Stimulated activated CD4-positive, alpha-beta T cell treated with anti-CD3 and anti-CD28 coated beads, TNF-alpha, amount 100 ng/mL, for 48 hours (primary cell): ENCODE measurements at places on chromosomes 7 and 10.

DNA sequence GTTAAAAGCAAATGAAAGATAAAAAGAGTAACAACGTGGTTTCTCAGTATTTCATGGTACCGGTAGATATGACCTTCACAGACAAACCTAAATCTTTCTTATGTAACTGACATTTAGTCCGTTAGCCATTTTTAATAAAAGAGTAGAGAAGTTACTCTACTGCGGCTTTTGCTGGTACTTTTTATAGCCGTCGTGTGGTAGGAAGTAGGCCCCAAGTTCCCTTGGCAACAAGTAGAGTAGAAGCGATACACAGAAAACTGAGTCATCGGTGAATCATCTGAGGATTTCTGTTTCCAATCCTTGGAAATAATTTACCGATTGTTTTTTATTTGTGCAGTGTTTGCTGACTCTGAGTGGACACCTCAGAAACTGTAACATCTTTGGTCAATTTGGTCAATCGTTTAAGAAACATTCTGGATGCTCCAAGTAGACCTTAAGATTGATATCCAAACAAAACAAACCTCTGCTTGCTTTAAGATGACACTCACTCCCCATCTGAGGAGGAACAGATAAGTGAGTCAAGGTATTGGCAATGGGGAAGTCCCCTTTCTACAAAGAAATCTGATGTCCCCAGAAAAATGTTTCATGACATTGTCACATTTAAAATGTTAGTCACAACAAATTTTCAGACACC is 63.9 kb upstream of the AHR start:
- peak; percentile 11 for DNase-seq

DNA sequence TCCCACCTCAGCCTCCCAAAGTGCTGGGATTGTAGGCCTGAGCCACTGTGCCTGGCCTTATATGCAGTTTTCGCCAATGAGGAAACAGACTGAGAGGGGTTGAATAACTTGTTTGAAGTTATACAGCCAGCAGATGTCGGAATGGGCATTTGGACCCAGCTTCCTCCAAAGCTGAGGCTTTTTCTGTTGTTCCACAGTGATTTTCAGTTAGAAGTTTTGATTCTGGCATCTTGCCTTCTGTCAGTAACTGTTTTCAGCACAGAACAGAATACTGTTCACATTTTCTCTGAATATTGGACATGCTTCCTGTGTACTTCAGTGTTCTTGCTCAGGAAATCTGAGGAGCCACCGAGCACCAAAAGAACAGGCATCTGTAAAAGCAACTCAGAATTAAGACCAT is 287.2 kb downstream of the CAMK1D start:
- no peak for DNase-seq

- DNase-seq = no peak
Measured at GRCh38 chr10:14621037-14621436, 153.7 kb downstream of the FAM107B start.

- DNase-seq = no peak
Measured at GRCh38 chr10:125472010-125472607, 210.9 kb downstream of the TEX36 start.

GRCh38 chr7:43454936-43455518 is 127.9 kb upstream of the STK17A start:
- no peak for DNase-seq

- DNase-seq = peak; percentile 43
Measured at GRCh38 chr10:61904733-61905725, 3.5 kb downstream of the ARID5B start.

DNA sequence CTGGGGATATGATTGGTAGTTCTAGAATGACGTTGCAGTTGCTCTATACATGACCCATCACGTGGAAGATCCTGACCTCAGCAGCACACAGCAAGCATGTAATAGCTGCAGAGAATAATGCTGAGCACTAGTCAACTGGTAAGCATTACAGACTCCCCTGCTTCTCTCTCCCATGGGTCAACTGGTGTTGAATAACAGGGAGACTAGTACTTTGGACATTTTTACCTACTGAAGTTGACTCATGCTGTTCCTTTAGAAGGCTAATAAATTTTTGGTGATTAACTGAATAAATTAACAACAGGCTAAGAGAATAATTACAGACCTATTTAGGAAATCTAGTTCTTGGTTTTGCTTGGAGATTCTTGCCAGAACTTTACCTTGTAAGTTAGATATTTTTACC is 234.1 kb downstream of the AUTS2 start:
- no peak for DNase-seq

GRCh38 chr10:8389630-8390029 is 335.1 kb downstream of the GATA3 start:
- no peak for DNase-seq

DNA sequence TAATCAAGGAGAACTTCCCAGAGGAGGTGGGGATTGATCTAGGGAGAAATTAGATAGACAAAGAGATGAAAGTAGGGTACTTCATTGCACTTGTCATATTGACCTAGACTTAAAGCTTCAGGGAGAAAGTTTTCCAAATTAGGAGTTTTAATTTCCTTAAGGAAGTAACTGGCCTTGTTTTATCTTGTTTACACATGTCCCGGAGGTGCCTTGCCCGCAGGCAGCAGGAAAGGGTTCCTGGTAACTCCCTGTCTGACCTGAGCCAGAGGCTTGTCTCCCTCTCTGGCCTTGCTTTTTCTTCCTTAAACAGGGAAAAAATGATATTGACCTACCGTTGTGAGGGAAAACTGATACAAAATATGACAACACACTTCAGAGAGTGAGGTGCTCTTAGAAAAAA is 181.6 kb downstream of the EVX1 start:
- DNase-seq = no peak

DNA sequence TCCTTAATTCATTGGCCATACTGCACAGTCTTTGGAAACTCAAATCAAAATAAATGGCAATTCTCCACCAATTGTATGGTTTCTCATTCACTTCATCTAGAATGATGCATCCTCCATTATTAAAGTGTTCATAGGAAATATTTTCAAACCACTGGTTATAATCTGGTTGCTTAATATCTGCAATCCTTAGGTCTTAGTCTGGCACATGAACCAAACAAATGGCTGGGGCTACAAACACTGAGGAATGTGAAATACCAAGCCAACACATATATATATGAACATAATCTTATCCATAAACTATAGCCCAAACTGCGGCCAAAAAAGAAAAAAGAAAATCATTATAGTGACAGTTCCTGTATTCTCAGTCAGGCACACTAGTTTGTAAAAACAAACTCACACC is 5.7 kb upstream of the MSS51 start:
- no peak for DNase-seq

DNA sequence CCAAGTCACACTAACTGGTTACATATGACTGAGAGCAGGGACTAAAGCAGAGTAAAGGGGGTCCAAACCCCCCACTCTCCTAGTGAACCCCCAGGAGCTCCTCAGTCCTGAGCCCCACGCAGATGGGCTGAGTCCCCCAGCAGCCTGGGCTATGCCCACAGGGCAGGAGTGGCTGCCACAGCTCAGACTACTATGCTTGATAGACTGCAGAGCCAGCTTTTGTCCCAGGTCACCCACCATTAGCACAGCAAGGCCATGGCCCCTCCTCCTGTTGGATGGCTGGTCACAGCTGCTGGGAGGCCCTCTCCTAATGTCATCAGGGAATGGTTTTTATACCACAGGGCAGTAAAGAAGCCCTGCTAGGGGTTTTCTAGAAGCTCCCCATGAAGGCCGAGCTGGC is 46.3 kb upstream of the FGFR2 start:
- no peak for DNase-seq

DNA sequence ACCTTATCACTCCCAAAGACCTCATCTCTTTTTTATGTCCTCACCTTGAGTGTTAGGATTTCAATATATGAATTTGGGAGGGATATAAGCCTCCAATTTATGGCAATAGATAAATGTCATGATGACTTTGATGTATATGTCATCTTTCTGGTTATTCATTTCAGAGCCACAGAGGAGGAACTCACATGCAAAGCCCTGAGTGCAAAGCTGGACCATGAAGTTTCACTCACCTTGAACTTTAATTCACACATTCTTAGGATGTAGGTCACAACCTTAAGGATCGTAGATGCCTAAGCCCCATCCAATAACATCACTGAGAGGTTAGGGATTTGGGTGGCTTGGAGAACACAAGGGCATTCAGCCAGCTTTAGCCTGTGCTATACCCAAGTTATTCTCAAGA is 81.9 kb upstream of the ZPBP start:
- no peak for DNase-seq

- no peak for DNase-seq
Measured at GRCh38 chr10:100510533-100511308, 8.9 kb downstream of the SEC31B start.

GRCh38 chr10:7874864-7875263 is 56.6 kb downstream of the TAF3 start:
- DNase-seq = no peak

DNA sequence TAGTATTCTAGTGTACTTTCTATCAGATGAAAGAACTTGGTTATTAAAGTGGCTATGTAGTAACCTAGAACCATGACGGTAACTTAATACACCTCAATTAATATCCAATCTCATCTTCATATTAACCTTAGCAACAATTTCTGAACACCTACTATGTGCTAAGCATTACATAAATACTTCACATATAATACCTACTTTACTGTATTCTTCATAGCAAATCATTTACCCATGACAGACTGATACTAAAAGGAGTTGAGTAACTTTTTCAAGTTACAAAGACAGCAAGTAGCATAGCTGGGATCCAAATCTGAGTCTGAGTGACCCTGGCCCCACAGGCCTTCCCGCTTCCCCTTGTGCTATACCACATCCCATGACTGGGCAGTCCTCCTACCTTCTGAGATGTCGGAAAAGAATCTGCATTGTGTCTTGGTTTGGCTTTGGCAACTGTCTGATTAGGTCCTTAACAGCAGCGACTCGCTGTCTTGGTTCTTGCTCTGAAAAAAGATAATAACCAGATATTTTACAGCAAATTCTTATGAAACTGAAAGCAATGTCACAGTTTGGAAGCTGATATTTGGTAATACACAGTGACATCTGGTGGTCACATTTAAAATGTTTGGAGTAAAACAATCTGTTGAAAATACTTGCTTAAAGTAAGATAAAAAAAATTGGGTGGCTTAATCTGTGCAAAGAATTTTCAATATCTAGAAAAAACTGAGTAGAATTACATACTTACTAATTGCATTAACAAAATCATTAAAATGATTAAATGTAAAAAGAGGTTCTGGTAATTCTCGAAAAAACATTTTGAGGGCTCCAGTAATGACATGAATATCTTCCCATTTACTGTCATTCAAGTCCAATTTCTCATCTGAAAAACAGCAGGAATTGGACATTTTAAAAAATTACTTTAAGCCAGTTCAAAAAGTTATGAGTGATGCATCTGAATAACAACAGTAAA is 120.1 kb downstream of the ARHGAP12 start:
- DNase-seq = no peak

DNA sequence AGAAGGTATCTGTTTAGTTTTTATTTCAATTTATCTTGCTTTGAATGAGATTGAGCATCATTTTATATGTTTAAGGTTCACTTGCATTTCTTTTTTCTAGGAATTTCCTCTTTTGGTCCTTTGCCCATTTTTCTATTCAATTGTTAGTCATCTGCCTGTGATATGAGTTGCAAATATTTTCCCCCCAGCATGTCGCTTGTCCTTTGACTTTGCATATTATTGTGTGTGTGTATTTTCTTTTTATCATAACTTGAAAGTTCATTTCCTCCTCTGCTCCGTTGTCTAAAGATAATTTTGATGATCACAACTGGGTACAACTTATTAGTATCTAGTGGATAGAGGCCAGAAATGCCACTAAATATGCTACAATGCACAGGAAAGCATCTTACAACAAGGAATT is 132.7 kb upstream of the MDFIC start:
- DNase-seq = no peak

- DNase-seq = no peak
Measured at GRCh38 chr10:68235581-68235980, 3.7 kb upstream of the ATOH7 start.

- DNase-seq = no peak
Measured at GRCh38 chr10:114502074-114502473, 97.8 kb upstream of the AFAP1L2 start.

GRCh38 chr10:4835494-4835918 is 9.5 kb downstream of the AKR1E2 start:
- no peak for DNase-seq

- no peak for DNase-seq
Measured at GRCh38 chr10:110498087-110498981, 627 bp downstream of the DUSP5 start.

DNA sequence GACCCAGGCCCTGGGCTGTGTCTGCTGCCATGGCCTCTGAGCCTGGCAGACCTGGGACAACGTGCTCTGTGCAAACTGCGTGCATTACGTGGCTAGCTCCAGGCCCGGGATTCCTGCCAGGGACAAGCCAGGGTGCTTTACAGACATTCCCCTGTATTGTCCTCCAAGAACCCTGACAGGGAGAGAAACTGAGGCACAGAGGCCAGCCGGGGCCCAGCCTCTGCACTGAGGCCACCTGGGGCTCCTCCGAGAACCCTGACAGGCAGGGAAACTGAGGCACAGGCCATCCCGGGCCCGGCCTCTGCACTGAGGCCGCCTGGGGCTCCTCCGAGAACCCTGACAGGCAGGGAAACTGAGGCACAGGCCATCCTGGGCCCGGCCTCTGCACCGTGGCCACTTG is 64.9 kb downstream of the CFAP46 start:
- DNase-seq = no peak

GRCh38 chr7:97770850-97771249 is 39.0 kb downstream of the TAC1 start:
- DNase-seq = no peak

- DNase-seq = no peak
Measured at GRCh38 chr7:111855842-111856227, 293.5 kb upstream of the IMMP2L start.

GRCh38 chr10:69878038-69878437 is 76.3 kb downstream of the COL13A1 start:
- DNase-seq = no peak

DNA sequence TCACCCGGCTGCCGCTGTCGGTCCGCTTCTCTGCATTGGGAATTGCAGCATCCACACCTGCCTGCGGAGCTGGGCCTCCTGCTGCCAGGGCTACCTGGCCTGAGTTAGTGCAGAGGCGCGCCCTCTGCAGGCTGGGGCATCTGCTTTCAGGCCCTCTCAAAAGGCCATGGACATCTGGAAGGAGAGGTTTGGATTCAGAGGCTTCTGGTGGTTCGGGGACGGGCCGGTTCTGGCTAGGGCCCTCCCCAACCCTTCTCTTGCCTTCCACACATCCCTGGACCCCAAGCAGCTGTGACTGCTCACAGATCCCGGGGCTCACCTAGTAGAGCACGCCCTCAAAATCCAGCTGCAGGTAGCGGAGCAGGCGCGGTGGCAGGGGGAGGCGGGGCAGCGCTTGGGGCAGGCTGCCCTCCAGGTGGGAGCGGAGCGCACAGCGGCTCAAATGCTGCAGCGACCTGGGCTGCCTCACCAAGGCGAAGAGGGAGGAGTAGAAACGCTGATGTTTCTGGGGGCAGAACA is 8.4 kb upstream of the GBX1 start:
- no peak for DNase-seq

DNA sequence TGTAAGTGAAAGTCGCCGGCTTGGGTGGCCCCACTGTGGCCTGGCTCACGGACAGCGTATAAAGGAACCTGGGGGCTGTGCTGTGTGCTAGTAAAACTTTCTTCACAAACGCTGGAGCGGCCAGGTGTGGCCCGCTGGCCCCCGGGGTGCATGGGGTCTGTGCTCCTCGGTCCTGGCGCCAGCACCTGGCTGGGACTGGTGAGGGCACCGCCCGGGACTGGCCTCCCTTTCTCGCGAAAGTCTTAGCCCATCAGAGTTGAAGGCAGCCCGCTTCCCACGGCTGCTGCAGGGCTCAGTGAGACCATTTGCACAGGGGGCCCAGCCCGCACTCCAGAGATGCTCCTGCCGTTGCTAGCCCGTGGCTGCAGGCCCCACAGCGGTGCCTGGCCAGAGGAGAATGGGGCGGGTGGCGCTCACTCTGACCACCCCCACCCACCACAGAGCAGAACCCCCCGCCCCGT is 5.8 kb downstream of the PWWP2B start:
- DNase-seq = no peak
